ENCODE measurements at places on chromosomes 3 and 15.

DNA sequence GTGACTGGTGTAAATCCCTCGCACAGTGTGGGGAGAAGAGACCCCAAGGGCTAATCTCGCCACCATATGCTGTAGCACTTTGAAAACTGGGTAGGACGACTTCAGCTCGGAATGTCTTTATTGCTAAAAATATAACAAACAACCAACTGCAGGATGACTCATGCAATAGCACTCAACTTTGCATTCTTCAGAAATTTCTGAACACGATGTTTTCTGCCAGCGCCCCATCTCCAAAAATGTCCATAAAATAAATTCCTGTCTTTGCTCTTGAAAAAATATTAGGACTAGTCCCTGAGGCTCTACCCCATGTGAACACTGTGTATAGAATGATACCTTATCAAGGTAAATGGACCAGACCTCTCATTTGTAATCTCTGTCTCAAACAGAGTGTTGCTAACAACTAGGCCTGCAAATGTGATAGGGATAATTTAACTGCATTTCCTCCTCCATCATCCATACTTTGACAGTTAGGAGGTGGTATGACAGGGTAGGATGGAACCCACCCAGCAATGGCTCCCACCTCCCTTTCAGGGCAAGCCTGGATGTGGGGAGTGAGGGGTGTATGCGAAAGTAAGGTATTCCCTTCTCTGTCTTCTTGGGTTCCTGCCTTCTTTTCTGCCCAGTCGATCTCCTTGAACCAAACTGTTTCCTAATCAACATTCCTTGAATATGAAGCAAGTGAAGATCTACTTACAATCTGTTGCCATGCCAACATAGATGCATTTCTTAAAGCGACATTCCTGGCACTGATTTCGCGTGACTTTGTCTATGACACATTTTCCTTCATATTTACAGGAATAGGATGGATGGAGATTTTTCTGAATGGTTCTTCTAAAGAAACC lies 201.1 kb downstream of the NR1D2 start:
- DNase-seq, result no peak

GRCh38 chr3:40580494-40581091 lies 55.8 kb downstream of the ZNF621 start:
- DNase-seq, result peak; percentile 51

DNA sequence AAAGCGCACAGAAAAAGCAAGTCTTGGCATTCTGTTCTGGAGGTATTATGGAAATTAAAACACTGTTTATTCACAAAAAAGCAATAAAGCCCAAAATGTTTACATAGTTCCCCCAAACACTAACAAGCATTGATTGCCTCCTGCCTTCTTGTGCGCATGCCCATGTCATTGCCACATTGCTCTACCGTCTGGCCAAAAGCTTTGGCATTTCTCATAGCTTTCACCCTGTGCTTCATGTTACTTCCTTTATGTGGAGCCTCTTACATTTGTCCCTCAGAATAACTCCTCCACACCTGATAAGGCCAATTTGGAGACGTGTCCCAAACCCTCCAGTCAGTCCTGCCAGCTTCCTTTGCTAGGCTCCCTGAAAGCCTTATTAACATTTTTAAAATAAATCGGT lies 680.8 kb downstream of the GBE1 start:
- no peak for DNase-seq

DNA sequence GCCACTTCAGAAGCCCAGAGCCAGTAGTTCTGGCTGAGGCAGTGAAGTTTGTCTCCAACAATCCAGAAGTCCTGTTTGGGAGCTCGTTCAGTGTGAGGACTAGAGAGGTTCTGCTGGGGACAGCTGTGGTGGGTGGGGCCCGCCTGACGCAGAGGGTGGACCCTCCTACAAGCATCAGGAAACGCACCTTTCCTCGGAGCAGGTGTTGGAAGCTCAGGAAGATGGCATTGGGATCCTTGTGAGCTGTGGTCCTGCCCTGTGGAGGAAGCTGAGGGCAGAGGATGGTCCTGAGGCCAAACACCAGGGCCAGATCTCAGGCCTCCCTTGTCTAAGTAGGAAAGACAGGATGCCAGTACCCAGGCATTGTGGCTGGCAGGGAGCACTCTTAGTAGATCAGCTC lies 5.1 kb downstream of the THPO start:
- no peak for DNase-seq

GRCh38 chr15:82137261-82137660 lies 91.4 kb upstream of the MEX3B start:
- DNase-seq, result no peak

- no peak for DNase-seq
Measured at GRCh38 chr15:96276438-96277210, 53.9 kb upstream of the NR2F2 start.

- no peak for DNase-seq
Measured at GRCh38 chr3:186236357-186237020, 125.5 kb downstream of the DGKG start.

- no peak for DNase-seq
Measured at GRCh38 chr3:24154013-24154695, 209.1 kb downstream of the NR1D2 start.

DNA sequence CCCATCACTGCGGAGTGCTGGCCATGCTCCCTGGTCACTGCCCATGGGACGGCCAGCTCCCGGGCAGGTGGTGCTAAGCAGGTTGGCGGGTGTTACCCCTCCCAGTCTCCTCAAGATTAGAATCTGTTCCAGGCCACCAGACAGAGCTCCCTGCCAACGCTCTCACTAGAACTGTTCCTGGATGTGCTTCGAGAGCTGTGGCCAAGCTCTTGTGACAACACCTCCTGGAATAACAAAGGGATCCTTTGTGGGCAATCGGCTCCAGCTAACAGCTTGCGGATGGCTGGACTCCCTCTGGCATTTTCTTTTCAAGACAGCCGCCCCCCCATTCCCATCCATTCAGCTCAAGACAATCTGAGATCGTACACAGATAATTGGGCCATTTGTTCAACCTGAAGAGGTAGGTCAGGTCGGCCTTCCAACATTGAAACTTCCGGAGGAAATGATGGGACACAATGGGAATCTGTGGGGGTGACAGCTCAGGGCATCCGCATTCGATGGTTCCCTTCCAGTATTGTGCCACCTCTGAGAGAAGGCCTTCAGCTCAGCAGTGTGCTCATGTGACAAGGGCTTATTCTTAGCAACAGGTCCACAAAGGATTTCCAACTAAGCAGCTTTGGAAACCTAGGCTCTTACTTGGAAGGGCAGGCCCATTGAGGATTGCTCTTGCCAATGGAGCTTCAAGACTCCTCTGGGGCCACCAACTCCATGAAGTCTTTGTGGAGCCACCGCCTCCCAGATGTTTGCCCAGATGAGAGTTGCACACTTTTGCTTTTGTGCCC lies 11.6 kb upstream of the EPHB3 start:
- DNase-seq, result no peak

DNA sequence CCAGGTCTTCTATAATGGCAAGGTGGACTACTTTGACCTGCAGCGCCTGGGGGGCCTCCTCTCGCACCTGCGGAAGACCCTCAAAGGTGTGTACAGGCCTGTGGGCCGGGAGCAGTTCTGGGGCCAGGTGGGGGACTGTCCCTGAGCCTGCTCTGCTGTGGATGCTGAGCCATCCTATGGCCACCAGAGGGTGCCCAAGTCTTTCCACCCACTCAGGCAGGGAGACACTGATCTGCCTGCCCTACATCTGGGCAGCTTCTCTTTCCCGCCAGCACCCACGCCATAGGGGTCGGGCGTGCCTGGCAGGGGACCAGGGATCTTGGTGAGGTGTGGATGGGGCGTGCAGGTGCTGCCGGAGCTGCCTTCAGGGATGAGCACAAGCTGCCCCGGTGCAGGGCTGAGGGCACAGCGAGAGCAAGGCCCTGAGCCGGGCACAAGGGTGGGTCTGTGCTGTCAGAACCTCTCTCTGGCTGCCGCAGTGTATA lies 14.1 kb downstream of the RNF123 start:
- peak; percentile 46 for DNase-seq
